ENCODE measurements at places on chromosomes 5 and 9.

DNA sequence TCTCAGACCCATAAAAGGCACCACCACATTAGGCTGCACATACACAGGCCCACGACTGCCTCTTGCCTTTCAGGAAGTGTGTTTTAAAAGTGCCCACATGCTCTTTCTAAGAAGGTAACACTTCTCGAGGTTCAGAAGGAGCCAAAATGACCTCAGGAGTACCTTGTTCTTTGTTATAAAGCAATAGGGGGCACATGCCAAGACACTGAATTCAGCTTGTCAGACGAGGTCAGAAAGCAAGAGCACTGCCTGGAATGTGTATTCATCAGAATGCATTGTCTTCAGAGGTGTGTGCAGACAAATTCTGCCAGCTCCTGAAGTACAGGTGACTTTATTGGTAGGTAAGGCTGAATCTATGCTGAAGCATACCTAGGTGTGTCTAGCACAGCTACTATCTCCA lies 114.5 kb upstream of the IRX1 start:
- DNase-seq = no peak

DNA sequence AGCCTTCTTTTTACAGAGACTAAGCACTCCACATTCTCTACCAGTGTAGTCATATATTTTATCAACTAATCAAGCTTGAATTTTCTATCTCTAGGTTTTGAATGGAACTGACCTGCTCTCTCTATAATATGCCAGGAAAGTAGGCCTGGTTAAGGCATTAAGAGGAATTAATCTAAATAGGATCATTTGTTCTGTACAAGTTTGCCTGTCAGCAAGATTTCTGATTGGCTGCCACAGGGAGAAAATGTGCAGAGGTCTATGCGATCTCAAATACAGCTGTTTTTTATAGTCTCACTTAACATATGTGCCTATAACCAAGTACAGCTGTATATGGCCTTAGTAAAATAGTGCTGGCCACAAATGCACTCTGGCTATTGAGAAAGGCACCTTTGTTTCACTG lies 418.8 kb downstream of the KDM4C start:
- no peak for DNase-seq

DNA sequence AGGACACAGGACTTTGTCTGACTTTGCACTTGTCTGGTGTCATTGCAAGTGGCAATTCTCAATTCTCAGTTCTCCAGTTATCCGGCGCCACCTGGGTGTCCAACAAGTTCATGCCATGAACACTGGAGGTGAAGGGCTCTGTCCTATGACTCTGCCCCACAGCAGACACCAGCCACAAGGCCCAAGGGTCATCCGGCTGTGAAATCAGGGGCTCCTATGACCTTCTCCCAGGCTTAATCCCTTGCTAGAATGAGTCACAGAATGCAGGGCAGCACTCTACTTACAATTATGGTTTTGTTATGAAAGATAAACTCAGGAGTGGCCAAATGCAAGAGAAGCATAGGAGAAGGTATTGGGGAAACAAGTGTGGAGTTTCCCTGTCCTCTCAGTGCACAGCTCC lies 392.0 kb downstream of the GADD45G start:
- DNase-seq = no peak

DNA sequence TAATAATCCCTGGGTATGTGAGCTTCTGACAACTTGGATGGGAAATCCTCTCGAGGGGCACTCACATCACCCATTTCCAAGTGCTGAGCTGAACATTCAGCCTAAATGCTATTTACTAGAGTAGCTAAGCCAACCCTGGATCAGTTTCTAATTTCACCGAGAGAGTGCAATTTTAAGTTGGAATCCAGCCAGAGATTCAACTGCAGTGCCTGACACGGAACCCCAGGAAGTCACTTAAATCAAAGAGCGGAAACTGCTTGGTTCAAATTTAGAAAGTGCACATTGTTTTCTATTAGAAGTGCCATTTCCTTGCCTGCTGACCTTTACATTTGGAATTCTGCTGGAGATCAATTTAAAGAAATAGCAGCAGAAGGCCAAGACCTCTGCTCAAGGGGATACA lies 8.8 kb downstream of the SPRY4 start:
- no peak for DNase-seq

GRCh38 chr9:9392755-9393154 lies 1220.0 kb downstream of the PTPRD start:
- no peak for DNase-seq

- no peak for DNase-seq
These were observed 17.3 kb downstream of the VCAN start for GRCh38 chr5:83488821-83489220.

GRCh38 chr9:129413537-129414376 lies 207.1 kb downstream of the C9orf50 start:
- DNase-seq = peak; percentile 53

- no peak for DNase-seq
These were observed 155.3 kb downstream of the SNX18 start for GRCh38 chr5:54672871-54673270.

GRCh38 chr5:89187883-89188465 lies 305.0 kb upstream of the MEF2C start:
- DNase-seq = no peak

DNA sequence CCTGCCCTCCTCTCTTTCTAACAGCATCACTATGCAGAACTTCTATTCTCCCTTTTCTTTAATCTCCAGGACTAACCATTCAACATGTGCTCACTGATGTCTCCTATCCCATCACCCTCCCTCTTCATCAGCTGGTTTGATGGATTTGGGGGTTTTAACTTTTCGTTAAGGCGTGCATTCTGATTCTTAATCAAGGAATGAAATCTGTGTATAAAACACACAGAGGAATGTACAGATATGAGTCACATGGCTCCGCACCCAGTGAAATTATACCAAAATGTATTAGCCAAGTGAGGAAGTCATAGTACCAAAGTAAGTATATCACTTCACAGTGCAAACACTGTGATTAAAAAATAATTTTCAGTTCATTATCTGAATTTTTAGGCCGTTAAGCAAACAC lies 35.2 kb downstream of the MARCHF11 start:
- no peak for DNase-seq

DNA sequence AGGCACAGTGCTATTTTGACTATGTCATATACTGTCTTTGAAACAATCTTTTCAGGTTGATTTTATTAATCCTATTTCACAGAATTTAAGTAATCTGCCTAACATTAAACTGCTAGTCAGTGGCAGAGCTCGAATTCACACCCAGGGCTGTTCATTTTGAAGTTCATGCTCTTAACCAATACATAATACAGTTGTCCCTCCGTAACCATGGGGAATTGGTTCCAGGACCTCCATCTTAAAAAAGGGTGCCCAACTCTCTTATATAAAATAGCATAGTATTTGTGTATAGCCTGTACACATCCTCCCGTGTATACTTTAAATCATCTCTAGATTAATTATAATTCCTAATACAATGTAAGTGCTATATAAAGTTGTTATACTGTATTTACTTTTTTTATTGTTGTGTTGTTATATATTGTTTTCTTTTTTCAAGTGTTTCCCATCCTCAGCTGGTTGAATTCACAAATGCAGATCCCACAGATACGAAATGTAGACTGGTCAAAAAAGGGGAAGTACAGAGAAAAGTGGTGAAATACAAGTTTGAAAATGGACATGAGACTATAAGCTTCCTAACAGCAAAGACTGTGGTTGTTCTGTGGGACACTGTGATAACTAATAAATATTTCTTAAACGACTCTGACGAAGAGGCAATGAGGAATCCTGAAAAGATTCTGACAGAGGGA lies 18.3 kb downstream of the RFX3 start:
- no peak for DNase-seq
